Activated CD4-positive, alpha-beta T cell treated with anti-CD3 and anti-CD28 coated beads, Interleukin-2, amount 50 U/mL, for 1 hour (primary cell): ENCODE measurements at places on chromosomes 5 and 9.

DNA sequence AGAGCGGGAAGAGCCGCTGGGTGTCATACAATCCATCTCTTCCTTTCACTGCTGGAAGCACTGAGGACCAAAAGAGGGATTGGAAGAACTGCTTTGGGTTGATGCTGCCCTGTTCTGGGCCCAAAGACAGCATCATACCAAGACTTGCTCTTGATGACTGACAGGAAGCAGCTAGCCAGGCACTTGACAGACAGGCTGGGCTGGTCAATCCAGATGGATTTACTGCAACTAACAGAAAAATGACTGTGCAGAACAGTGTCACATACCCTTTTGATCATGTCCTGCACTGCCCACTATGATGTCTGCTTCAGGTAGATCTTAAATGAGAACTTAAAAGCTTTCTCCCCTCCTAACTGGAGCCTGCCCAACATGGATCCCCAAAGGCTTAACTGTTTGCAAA lies 157.6 kb downstream of the CRB2 start:
- DNase-seq: no peak

DNA sequence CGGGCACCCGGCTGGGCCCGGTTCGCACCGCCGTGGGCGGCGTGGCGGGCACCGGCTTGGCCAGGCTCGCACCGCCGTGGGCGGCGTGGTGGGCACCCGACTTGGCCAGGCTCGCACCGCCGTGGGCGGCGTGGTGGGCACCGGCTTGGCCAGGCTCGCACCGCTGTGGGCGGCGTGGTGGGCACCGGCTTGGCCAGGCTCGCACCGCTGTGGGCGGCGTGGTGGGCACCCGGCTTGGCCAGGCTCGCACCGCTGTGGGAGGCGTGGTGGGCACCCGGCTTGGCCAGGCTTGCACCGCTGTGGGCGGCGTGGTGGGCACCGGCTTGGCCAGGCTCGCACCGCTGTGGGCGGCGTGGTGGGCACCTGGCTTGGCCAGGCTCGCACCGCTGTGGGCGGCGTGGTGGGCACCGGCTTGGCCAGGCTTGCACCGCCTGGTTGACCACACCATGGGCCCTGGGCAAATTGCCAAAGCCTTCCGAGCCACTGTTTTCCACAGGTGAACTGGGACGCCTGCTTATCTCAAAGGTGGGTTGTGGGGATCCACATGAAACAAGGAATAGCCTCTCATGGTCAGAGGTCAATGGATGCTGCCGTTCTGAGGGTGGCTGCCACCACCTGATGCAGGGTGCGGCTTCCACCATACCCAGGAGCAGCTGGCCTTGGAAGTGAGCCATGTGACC lies 28.2 kb downstream of the ADAMTSL2 start:
- DNase-seq: no peak

- no peak for DNase-seq
Observed at GRCh38 chr5:73352649-73353230, 95.8 kb downstream of the FOXD1 start.

DNA sequence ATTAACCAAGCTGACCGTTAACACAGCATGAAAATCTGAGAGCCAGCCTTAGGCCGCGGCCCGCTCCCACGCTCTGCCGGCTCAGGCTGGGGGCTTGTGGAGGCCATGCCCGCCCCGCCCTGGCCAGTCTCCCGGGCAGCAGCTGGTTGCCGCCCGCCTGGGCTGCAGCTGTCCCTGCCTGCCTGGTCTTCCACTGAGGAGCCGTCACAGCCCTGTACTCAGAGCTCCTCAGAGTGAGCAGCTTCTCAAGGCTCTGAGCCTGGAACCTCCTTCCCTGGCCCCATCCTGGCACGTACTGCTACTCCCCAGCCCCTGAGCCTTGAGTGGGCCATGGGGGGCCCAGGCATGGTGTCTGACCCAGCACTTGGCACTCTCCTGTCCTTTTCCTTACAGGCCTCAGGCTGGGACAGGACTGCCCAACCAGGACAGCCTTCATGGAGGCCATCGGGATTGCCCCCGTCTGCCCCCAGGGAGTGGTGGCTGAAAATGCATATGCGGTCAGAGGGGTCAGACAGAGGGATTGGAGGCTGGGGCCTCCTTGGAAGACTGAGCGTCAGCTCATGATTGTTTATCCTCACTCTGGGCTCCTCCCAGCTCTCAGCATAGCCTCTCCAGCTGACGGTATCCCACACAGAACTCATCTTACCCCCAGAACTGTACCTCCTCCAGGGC lies 11.9 kb downstream of the FGFR4 start:
- no peak for DNase-seq

DNA sequence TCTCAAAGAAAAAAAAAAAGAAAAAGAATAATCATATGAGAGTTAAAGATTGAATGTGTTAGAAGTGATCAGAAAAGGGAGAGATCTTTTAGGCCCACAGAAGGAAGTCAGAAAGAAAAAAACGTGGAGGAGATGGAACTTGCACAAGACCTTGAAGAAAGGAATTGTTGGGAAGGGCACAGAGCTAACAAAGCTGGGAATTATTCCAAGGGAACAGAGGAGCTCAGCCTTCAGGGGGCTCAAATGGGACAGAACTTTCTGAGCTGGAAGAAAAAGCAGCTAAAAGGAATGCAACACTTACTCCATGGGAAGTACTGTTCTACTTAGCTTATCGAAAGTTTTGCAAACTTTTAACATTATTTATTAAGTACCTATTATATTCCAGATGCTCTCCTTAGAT lies 153.4 kb upstream of the ADRA1B start:
- no peak for DNase-seq

DNA sequence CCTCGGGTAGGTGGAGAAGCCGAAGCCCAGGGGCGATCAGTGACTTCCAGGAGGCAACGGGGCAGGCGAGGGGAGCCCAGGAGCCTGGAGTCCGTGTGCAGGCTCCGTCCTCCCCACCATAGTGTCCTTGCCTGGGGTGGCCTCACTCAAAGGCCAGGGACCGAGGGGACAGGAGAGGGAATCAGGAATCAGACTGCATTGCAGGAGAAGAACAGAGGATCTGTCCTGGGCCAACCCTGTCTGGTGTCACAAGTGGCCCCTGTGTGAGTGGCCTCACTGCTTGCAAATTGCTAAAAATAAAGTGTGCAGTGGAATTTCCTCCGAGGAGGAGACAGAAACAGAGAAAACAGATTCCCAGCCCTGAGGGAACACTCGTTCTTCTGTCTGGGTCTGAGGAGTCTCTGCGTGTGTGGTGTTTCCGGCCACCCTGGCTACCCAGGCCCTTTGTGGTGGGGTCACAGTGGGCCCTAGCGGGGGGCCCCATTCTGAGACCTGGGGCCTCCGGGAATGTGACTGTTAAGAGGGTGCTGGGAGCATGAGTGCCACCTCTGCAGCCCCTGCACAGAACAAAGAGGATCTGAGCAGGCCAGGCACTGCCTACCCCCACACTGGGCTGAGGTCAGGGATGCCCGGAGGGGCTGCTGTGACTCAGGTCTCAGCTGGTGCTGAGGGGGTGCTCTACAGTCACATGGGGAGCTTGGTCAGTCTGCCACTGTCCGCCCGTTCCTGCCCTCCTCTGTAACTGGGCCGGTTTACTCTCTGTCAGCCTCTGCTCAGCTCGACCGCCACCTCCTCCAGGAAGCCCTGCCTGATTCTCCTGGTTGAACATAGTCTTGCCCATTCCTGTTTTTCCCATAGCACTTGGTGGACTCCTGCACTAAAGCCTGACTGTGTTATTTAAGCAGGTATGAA lies 7.4 kb downstream of the TRAF1 start:
- DNase-seq: no peak

- no peak for DNase-seq
Observed at GRCh38 chr5:66958980-66959641, 237.5 kb downstream of the CD180 start.

GRCh38 chr5:10604975-10605374 lies 41.1 kb downstream of the ANKRD33B start:
- DNase-seq: no peak

DNA sequence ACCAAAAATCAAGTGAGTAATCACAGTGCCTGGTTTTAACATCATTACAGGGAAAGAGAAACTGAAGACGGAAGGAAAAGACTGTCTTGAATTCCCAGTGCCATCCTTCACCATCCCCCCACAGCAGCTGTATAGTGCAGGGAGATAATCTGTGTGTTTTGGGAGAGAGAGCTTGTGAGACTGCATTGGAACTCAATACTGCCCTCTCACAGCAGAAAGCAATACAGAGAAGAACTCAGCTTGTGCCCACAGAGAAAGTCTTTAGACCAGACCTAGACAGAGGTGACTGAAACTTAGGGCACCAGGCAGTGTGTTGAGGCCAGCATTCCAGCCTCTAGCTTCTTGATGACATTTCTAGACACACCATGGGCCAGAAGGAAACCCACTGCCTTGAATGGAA lies 754.7 kb upstream of the CDH6 start:
- DNase-seq: no peak

GRCh38 chr9:7375013-7375511 lies 424.5 kb downstream of the DMAC1 start:
- DNase-seq: no peak

DNA sequence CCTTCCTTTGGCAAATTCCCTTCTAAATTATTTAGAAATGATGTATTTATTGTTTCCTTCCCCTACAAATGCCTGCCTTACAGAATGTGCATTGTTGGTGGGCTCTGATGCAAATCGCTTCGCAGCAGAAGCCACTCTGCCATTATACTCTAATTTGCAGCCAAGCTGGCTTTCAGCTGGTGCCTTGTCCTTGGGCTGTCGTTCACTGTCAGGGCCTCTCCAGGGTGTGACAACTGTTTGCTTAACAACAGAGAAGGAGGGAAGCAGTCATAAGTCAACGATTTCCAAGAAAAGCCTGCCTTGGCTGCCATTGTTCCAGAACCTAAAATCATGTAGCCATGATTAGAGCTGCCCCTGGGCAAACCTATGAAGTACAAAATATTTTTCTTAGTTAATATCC lies 260.1 kb upstream of the RGMB start:
- DNase-seq: no peak

GRCh38 chr9:116096046-116096445 lies 57.5 kb upstream of the PAPPA start:
- DNase-seq: no peak

DNA sequence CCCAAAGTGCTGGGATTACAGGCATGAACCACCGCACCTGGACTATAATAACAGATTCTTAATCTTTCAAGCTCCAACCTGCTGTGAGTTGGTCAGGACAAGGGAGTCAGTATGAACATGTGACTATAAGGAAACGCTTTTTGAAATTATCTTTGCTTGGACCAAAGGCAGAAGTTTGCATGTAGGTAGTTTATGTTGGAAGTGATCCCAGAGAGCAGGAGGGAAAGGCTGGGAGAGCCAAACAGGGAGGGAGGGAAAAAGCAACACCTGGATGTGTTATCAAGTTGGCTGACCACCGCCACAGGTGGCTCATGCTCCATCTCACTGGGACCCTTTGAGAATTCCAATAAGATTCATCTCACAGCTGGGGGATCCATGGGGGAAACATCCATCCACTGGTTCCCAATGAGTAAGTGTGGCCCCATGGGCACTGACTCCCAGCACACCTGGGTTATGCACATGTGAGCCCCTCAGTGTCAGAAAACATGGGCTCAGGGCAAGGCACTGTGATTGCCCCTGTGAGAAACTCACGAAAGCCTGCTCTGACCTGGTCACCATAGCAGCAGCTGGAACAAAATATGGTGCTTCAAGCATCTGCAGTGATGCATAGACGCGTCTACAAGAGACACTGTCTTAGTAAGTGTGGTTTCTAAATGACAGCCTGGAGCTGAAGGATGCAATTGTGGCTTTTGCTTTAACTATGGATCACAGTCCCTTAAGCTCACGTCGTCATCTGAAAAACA lies 62.1 kb downstream of the ARSB start:
- no peak for DNase-seq

GRCh38 chr5:119344231-119344630 lies 11.6 kb upstream of the TNFAIP8 start:
- DNase-seq: no peak

- no peak for DNase-seq
Observed at GRCh38 chr5:17796757-17797396, 162.6 kb downstream of the TAF11L14 start.
